DMS79 treated with DMSO at 0.1 percent for 48 hours (cell line): ENCODE measurements at places on chromosomes 4 and X.

DNA sequence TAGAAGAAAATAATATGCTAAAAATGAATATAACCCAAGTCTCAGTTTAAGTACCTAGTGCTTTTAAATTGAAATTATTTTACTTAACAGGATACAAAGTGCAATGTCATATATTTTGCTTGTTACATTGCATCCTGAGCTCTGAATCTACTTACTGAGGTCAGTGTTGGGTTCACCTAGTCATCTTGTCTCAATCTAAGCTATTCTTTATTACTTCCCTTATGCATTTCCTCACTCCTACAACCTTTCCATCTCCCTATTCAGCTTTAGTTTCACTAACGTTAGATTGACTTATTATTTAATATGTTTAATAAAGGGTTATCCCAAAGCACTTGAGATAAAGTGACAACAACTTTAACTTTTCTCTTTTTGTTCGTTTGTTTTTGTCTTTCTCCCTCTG lies 483.7 kb downstream of the FSTL5 start:
- no peak for DNase-seq

DNA sequence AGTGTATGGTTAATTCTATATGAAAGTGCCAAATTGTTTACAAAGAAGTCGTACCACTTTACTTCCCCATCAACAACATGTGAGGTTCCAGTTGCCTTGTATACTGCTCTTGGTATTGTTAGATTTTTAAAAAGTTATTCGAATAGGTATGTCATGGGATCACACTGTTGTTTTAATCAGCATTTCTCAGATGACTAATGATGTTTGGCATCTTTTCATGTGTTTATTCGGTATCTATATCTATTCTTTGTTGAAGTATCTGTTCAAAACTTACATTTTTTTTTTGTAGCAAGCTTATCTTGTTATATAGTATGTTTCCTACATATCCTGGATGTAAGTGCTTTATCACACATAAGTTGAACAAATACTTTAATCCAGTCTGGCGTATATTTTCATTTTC lies 99.4 kb upstream of the MAB21L2 start:
- no peak for DNase-seq

GRCh38 chr4:52019936-52020657 lies at the start of gene LRRC66:
Gene LRRC66 (minus strand): TSS chr4:52020363. CDS start chr4:52017613, 2,750 bp downstream.
- no peak for DNase-seq

DNA sequence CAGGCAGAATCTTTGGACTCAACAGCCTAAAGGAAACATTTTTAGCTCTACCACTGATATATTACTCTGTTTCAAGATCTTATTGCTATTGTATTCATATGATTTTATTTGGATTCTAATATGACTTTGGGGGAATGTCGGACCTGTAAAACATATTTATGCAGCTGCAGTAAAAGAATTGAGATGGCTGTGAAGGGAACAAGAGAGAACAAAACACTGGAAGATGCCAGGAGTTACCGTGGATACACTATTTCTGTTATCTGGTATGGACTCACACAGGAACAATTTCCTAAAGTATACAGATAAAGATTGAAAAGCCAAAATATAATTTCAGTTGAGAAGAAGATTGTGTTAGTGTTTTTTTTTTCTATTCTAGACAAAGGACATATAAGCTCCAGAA lies 113.0 kb upstream of the DCLK2 start:
- DNase-seq = no peak

DNA sequence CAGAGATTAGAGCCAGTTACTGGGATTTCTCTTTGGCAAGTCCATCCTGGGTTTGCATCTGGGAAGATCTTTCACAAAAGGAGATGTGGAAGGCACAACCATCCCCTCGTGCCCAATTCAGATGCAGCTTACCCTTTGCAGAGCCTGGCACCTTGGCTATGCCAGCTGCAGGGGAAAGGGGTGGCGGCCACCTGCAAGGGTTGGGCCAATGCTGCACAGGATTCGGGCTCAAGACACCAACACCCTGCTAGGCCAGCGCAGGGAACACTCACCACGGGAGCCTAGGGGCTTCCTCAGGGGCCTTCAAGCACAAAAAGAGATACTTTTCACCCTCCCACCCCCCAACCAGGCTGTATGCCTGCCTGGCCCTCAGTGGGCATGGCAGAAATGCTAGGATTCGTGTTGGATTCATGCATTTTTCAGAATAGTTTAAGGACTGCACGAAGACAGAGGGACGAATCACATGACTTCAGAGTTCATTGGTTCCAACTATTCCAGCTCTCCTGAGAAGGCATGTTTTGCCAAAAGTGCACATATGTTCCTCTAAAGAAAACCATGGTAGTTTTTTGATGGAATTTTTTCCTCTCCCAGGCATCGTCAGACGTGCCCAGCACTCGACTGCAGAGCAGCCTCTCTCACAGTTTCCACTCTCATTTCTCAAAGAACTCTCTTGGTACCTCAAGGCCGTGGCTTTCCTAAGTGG lies 94.4 kb downstream of the PHKA2 start:
- no peak for DNase-seq

- no peak for DNase-seq
Observed at GRCh38 chrX:68090266-68090665, 343.0 kb downstream of the OPHN1 start.
